Testis (tissue), 5 donors: ENCODE measurements at places on chromosomes 2 and 18. TPM values are rescaled to one million over a fixed set of nuclear protein-coding genes. Genes with fewer than 3 reads are reported as not detected.

The ALK gene
- 3.8 TPM for total RNA-seq

- H3K4me3 ChIP-seq = no peak overlapping the region
- peak; percentile 51 for DNase-seq
- no peaks in the 10 kb centered on the region for H3K27me3 ChIP-seq
- peaks cover 3% of the 10 kb centered on the region for H3K4me1 ChIP-seq
- no peaks in the 10 kb centered on the region for H3K36me3 ChIP-seq
Observed at GRCh38 chr2:218476676-218477075, 57.8 kb downstream of the VIL1 start.

The PDCD1 gene
- total RNA-seq = 0.37 TPM

The CNDP1 gene
- total RNA-seq = 1.3 TPM

The KANSL3 gene
- 78.7 TPM for total RNA-seq

The SERPINB13 gene
- not detected for total RNA-seq

GRCh38 chr2:120905824-120906571 is 170.3 kb downstream of the GLI2 start:
- no peak for DNase-seq
- no peak overlapping the region for H3K4me3 ChIP-seq
- H3K36me3 ChIP-seq = no peaks in the 10 kb centered on the region
- H3K27me3 ChIP-seq = no peaks in the 10 kb centered on the region
- H3K27ac ChIP-seq = no peak overlapping the region
- peaks cover 27% of the 10 kb centered on the region for H3K4me1 ChIP-seq

The POTEI gene
- 38.7 TPM for total RNA-seq

The HOXD3 gene
- total RNA-seq = 14.0 TPM

DNA sequence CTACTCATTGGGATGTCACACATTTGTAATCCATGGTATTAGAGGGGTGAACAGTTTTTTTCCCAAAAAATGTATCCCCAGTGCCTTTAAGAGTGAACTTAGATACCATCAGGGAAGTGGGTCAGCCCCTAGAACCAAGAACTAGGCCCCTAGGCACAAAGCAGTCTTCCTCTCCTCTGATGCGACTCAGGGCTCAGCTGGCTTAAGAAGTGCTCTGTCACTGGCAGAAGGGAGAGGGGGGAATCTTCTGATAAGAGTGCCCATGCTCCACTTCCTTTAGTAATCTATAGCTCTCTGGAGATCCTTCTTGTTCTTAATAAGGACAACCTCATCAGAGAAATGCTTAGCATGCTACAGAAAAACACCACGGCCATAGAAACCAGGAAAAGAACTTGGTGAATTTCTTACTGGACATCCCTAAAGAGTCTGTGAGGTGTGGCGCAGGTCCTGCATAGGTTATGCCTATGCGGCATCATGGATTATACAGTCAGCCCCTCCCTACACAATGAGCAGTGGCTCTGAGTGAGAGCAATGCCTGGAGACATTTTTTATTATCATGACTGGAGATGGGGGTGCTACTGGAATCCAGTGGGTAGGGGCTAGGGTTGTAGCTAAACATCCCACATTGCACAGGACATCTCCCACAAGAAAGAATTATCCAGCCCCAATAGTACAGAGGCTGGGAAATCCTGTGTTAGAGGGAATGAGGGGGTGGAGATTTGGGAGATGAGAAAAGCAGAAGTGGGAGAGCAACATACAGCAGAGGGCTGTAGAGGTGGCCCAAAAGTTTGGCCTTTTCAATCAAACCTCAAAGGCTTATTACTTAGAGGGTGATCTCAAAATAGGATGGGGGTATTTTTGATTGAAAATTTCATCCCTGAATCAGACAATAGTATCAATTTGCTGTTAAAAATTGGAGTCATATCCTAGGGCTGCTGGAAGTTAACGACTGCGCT is 21.7 kb upstream of the ZNF385B start:
- H3K27ac ChIP-seq = no peak overlapping the region
- H3K4me3 ChIP-seq = no peak overlapping the region
- no peak for DNase-seq
- no peaks in the 10 kb centered on the region for H3K4me1 ChIP-seq
- H3K36me3 ChIP-seq = no peaks in the 10 kb centered on the region

- no peak overlapping the region for H3K4me3 ChIP-seq
- no peak overlapping the region for H3K27ac ChIP-seq
- no peaks in the 10 kb centered on the region for H3K27me3 ChIP-seq
Observed at GRCh38 chr2:237485304-237485703, 1.7 kb upstream of the MLPH start.

DNA sequence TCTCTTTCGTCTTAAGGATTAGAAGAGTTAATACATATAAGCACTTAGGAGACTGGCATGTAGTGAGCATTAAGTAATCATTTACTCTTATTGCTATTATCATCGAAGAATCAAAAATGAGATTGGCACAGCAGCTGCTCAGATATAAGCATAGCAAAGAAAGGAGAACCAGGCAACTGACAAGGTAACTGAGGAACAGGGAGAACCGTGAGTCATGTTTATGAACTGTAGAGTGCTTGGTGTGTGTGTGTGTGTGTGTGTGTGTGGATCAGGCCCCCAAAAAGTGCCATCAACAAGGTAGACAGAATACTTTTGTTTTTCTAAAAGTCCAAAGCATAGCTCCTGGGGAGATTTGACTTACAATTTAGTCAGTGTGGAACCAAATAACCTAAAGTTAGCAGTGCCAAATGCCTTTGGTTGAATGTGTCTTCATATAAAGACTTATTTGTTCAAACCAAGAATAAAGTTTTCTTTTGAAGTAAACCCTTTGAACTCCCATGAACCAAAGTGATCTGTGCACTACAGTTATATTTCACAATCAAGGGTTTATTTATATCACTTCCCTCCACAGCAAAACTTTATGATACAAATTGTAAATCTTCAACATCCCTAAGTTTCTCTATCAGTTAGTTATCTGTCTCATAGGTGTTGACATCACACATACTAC is 660.6 kb downstream of the NYAP2 start:
- H3K4me1 ChIP-seq = no peaks in the 10 kb centered on the region
- no peak for DNase-seq
- H3K27ac ChIP-seq = no peak overlapping the region
- H3K27me3 ChIP-seq = no peaks in the 10 kb centered on the region
- H3K4me3 ChIP-seq = no peak overlapping the region

DNA sequence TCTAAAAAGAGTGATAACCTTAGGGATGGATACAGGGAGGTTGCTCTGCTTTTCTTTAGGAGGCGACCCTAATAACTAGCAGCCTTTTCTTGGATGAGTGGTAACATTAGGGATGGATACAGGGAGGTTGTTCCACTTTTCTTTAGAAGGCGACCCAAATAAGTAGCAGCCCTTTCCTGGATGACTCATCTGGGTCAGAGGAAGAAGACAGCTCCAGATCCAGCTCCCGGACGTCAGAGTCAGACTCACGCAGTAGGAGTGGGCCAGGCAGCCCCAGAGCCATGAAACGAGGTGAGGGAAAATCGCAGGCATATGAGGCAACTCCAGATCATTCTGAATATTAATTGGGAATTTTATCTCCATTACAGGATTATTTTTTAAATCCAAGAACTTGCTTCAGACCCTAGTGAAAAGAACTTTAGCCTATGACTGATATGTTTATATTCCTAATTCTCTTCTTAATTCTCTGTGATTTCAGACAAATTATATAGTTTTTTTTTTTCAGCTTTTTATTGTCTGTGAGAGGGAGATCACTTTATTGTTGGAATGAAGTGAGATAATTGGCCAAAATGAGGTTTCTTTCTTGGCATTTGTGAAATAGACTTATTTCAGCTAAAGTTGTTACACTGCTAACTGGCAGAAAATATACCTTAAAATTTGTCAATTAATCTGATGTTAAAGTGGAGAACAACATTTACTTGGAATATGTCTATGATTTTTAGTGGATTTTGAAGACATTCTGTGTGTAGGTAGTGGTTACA is 31.2 kb upstream of the C1GALT1C1L start:
- H3K27ac ChIP-seq = no peak overlapping the region
- no peak for DNase-seq
- no peaks in the 10 kb centered on the region for H3K36me3 ChIP-seq
- H3K4me3 ChIP-seq = no peak overlapping the region
- no peaks in the 10 kb centered on the region for H3K27me3 ChIP-seq

DNA sequence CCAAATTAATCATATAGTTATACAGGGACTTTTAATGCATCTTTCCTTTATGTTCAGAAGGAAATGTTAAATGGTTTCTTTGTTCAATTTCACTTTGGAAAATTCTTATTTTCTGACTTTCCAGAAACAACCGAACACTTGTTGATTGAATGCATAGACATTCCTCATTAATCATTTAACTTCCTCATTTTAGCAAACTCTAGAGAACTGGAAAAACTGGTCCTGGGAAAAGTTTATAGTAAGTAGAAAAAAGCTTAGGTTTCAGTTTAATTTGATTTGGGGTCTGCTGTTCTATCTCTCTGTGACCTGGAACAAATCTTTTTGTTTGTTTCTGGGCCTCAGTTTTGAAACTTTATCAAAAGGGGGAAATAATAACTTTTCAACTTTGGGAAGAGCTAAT is 320.4 kb downstream of the CMPK2 start:
- no peak overlapping the region for H3K27ac ChIP-seq
- H3K4me3 ChIP-seq = no peak overlapping the region
- no peaks in the 10 kb centered on the region for H3K36me3 ChIP-seq
- no peak for DNase-seq
- H3K27me3 ChIP-seq = no peaks in the 10 kb centered on the region
- no peaks in the 10 kb centered on the region for H3K4me1 ChIP-seq

The B4GALT6 gene
- 19.5 TPM for total RNA-seq

The GKN1 gene
- total RNA-seq = not detected

- peak overlapping the region; percentile 91 for H3K4me3 ChIP-seq
- no peaks in the 10 kb centered on the region for H3K27me3 ChIP-seq
- no peaks in the 10 kb centered on the region for H3K36me3 ChIP-seq
Observed at GRCh38 chr2:127525691-127526131, 578 bp downstream of the IWS1 start.

GRCh38 chr2:126675637-126676036 is 19.7 kb downstream of the GYPC start:
- no peaks in the 10 kb centered on the region for H3K27me3 ChIP-seq
- DNase-seq = no peak
- no peak overlapping the region for H3K27ac ChIP-seq
- H3K4me3 ChIP-seq = no peak overlapping the region

- H3K4me3 ChIP-seq = no peak overlapping the region
- no peaks in the 10 kb centered on the region for H3K36me3 ChIP-seq
- peaks cover 5% of the 10 kb centered on the region for H3K4me1 ChIP-seq
- H3K27ac ChIP-seq = no peak overlapping the region
- DNase-seq = no peak
Observed at GRCh38 chr2:67752969-67753368, 309.8 kb downstream of the C1D start.

DNA sequence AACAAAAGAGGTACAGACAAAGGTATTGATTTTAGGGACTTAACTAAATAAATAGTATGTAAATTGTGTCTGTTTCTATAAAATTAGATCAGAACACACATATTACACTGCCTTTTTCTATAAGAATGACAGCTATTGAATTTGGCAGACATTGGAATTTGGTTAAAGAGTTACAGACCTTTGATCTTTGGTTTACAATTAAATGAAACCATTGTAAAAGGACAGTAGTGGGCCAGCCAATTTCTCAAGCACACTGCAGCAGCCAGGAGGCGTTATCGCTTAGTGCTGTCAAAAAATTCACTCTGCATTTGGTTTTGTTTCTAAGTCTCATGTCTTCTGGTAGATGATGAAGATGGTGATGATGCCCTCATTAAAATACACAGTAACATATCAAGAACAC is 175.9 kb downstream of the NR4A2 start:
- H3K27ac ChIP-seq = no peak overlapping the region
- no peaks in the 10 kb centered on the region for H3K27me3 ChIP-seq
- no peak for DNase-seq
- no peak overlapping the region for H3K4me3 ChIP-seq

GRCh38 chr2:210913461-210913860 is 357.1 kb downstream of the CPS1 start:
- H3K4me3 ChIP-seq = no peak overlapping the region
- H3K36me3 ChIP-seq = no peaks in the 10 kb centered on the region
- H3K27me3 ChIP-seq = no peaks in the 10 kb centered on the region
- H3K27ac ChIP-seq = no peak overlapping the region
- no peak for DNase-seq
- no peaks in the 10 kb centered on the region for H3K4me1 ChIP-seq

The DLGAP1 gene
- total RNA-seq = 93.8 TPM

- H3K36me3 ChIP-seq = no peaks in the 10 kb centered on the region
- H3K4me3 ChIP-seq = peak overlapping the region; percentile 64
- H3K27ac ChIP-seq = peak overlapping the region; percentile 27
- DNase-seq = peak; percentile 55
Observed at GRCh38 chr2:197786010-197786877, 1.1 kb upstream of the BOLL start.

DNA sequence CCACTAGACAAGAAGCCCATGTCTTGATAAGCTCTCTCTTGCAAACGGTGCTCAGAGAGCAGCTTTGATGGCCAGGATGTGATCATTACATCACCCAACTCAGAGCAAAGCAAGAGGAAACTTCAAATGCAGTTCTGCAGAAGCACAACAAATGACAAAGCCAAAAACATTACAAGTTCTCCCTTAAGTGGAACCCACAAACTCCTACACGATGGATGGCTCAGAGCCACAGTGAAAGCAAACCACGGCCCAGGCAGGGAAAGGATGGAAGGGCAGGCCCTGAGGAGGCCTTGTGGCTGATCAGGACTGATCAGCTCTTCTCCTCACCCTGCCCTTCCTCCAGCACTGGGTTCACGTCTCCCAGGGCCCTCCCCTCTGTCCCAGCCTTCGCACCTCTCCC is 326.4 kb downstream of the EIPR1 start:
- no peak for DNase-seq
- no peak overlapping the region for H3K27ac ChIP-seq
- H3K36me3 ChIP-seq = no peaks in the 10 kb centered on the region

The CRYBA2 gene
- 2.9 TPM for total RNA-seq

- H3K36me3 ChIP-seq = no peaks in the 10 kb centered on the region
- DNase-seq = no peak
- H3K27me3 ChIP-seq = no peaks in the 10 kb centered on the region
- no peak overlapping the region for H3K4me3 ChIP-seq
- H3K4me1 ChIP-seq = no peaks in the 10 kb centered on the region
Observed at GRCh38 chr2:35871672-35872071, 483.9 kb upstream of the CRIM1 start.

- H3K27me3 ChIP-seq = no peaks in the 10 kb centered on the region
- no peaks in the 10 kb centered on the region for H3K36me3 ChIP-seq
Observed at GRCh38 chr18:11849841-11850634, 1.2 kb upstream of the CHMP1B start.

- no peaks in the 10 kb centered on the region for H3K27me3 ChIP-seq
- DNase-seq = peak; percentile 37
- no peaks in the 10 kb centered on the region for H3K4me1 ChIP-seq
- no peak overlapping the region for H3K4me3 ChIP-seq
Observed at GRCh38 chr2:81266106-81266505, 961.6 kb upstream of the LRRTM1 start.

DNA sequence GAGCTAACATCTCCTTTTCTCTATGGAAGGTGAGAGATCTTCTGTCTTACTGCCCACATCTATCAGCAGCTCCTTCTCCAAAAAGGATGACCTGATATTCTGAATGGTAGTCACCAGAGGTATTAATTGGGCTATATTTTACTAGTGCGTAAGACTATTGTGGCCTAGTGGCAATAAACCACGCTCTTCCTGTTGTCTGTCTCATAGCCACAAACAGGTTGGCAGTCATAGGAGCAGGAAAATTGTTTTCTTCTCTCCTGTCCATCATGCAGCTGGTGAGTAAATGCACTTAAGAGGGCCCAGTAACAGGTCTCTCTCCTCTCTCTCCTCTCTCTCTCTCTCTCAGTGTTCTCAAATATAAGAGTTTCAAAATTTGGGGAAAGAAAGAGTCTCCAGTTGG is 856.8 kb upstream of the ACVR2A start:
- DNase-seq = no peak
- no peaks in the 10 kb centered on the region for H3K4me1 ChIP-seq
- H3K4me3 ChIP-seq = no peak overlapping the region
- H3K27ac ChIP-seq = no peak overlapping the region

GRCh38 chr2:101704046-101704466 is 6.5 kb downstream of the MAP4K4 start:
- H3K27ac ChIP-seq = no peak overlapping the region
- peaks cover 15% of the 10 kb centered on the region for H3K4me1 ChIP-seq
- peak; percentile 58 for DNase-seq

The LRRC30 gene
- total RNA-seq = not detected
